Neural progenitor cell (in vitro differentiated cells): ENCODE measurements at places on chromosomes 4 and X. TPM values are rescaled to one million over a fixed set of nuclear protein-coding genes. Genes with fewer than 3 reads are reported as not detected.

GRCh38 chr4:114866901-114867670, 246.3 kb downstream of the NDST4 start:
- H3K27ac ChIP-seq, result no peak overlapping the region
- no peaks in the 10 kb centered on the region for H3K27me3 ChIP-seq
- no peak for DNase-seq
- H3K36me3 ChIP-seq, result no peaks in the 10 kb centered on the region
- peaks cover 7% of the 10 kb centered on the region for H3K4me1 ChIP-seq

DNA sequence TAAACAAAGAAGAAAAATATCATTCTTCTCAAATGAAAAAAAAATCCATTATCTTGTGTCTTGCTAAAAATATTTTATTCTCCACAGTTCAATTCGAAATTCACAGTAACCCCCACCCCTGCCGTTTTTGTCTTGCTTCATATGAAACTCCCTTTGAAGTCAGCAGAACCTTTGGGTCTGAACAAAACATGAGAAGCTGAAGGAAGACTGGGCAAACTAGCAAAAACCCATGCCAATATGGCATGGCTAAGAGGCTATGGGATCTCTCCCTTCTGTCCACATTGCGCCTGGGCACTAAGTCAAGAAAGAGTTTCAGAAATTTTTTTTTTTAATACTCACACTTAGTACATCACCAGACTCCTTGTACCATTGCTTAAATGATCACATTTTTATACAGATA, 136.0 kb upstream of the SMIM31 start:
- no peaks in the 10 kb centered on the region for H3K27me3 ChIP-seq
- no peaks in the 10 kb centered on the region for H3K36me3 ChIP-seq
- H3K4me1 ChIP-seq, result peaks cover 15% of the 10 kb centered on the region
- no peak overlapping the region for H3K4me3 ChIP-seq
- no peak for DNase-seq
- no peak overlapping the region for H3K27ac ChIP-seq

DNA sequence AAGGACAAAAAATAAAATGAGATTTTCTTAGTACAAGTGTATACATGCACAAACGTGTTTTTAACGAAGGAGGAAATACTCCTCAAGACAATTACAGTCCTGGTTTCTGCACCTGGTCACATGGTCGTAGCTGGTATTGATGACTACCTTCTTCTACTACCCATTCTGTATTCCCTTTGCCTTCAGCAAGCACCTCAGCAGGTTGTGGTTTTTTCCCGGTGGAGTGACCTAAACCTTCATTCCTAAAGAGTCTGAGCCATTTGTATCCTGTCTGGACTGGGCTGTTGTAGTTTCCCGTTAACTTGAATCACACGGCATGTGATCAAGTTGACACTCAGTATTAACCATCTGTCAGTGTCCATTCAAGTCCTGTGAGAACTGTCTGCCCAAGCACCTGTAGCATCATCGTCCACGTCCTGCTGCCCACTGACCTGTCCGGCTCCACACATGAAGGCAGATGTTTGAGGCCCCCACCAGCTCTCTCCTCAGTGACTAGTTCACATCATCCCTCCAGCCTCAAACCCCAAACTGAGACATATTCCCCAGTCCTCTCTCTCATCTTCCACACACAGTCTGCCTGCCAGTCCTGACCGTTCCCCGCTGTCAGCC, 31.1 kb upstream of the TBC1D14 start:
- no peak overlapping the region for H3K4me3 ChIP-seq
- no peak overlapping the region for H3K27ac ChIP-seq
- no peaks in the 10 kb centered on the region for H3K4me1 ChIP-seq
- no peaks in the 10 kb centered on the region for H3K27me3 ChIP-seq
- DNase-seq, result no peak
- no peaks in the 10 kb centered on the region for H3K36me3 ChIP-seq

- peak; percentile 77 for DNase-seq
- no peak overlapping the region for H3K27ac ChIP-seq
- peaks cover 100% of the 10 kb centered on the region for H3K27me3 ChIP-seq
- peak overlapping the region; percentile 46 for H3K4me3 ChIP-seq
Measured at GRCh38 chr4:80202741-80203553, 5.6 kb downstream of the PRDM8 start.

DNA sequence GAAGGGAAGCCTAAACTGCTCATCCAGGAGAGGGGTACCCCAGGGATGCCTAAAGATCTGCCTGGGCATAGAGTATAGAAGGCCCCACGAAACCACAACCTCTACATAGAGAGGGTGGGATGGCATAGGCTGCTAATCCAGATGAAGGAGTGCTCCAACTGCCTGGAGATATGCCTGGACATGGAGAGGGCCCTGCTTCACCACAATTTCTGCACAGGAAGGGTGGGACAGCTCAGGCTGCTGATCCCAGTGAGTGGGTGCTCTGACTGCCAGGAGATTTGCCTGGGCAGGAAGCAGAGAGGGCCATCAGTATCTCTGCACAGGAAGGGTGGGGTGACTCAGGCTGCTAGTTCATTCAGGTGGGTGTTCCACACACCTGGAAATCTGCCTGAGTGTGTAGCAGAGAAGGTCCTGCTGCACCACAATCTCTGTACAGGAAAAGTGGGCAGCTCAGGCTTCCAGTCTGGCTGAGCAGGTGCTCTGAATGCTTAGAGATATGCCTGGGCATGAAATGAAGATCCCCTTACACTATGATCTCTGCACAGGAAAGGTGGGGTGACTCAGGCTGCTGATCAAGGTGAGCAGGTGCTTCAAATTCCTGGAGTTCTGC, 61.1 kb downstream of the ZNF518B start:
- H3K27ac ChIP-seq, result no peak overlapping the region
- H3K36me3 ChIP-seq, result no peaks in the 10 kb centered on the region
- DNase-seq, result no peak
- H3K4me3 ChIP-seq, result no peak overlapping the region

- no peak overlapping the region for H3K4me3 ChIP-seq
- H3K4me1 ChIP-seq, result peaks cover 7% of the 10 kb centered on the region
- DNase-seq, result no peak
- no peaks in the 10 kb centered on the region for H3K27me3 ChIP-seq
- no peak overlapping the region for H3K27ac ChIP-seq
Measured at GRCh38 chr4:53990641-53991040, 73.8 kb downstream of the CHIC2 start.

DNA sequence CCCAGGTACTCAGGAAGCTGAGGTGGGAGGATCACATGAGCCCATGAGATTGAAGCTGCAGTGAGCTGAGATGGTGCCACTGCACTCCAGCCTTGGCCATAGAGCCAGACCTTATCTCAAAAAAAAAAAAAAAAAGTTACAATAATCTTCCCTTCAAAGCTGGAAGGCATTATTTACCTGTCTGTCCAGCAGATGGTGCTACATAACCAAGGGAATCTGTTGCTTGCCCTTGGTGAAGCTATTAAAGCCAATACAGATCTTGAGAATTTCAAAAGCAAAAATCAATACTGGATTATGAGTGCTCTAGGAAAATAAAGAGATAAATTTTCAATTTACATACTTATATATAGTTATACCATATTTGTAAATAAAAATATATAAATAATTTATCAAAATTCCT, 25.9 kb downstream of the PKD2 start:
- no peaks in the 10 kb centered on the region for H3K4me1 ChIP-seq
- DNase-seq, result peak; percentile 69
- no peak overlapping the region for H3K4me3 ChIP-seq
- no peaks in the 10 kb centered on the region for H3K27me3 ChIP-seq

- H3K36me3 ChIP-seq, result no peaks in the 10 kb centered on the region
- H3K27ac ChIP-seq, result no peak overlapping the region
- H3K27me3 ChIP-seq, result no peaks in the 10 kb centered on the region
- DNase-seq, result peak; percentile 22
- peaks cover 16% of the 10 kb centered on the region for H3K4me1 ChIP-seq
- H3K4me3 ChIP-seq, result no peak overlapping the region
Measured at GRCh38 chr4:65580551-65580950, 89.7 kb downstream of the EPHA5 start.

- H3K27ac ChIP-seq, result peak overlapping the region; percentile 86
- H3K36me3 ChIP-seq, result no peaks in the 10 kb centered on the region
- H3K4me3 ChIP-seq, result no peak overlapping the region
- peak; percentile 90 for DNase-seq
- peaks cover 74% of the 10 kb centered on the region for H3K4me1 ChIP-seq
- no peaks in the 10 kb centered on the region for H3K27me3 ChIP-seq
Measured at GRCh38 chr4:130026185-130026584, 930.2 kb downstream of the C4orf33 start.

- H3K4me3 ChIP-seq, result no peak overlapping the region
- DNase-seq, result no peak
- no peaks in the 10 kb centered on the region for H3K27me3 ChIP-seq
- H3K27ac ChIP-seq, result no peak overlapping the region
- no peaks in the 10 kb centered on the region for H3K36me3 ChIP-seq
Measured at GRCh38 chrX:10032147-10032546, 65.0 kb downstream of the CLDN34 start.

The ATP2B3 gene
- total RNA-seq, result 0.59 TPM in 1 of 2 replicates, not detected in the other

- no peaks in the 10 kb centered on the region for H3K36me3 ChIP-seq
- H3K27ac ChIP-seq, result no peak overlapping the region
- no peaks in the 10 kb centered on the region for H3K27me3 ChIP-seq
- peak; percentile 28 for DNase-seq
- no peaks in the 10 kb centered on the region for H3K4me1 ChIP-seq
Measured at GRCh38 chrX:131985526-131986049, 37.5 kb upstream of the STK26 start.

DNA sequence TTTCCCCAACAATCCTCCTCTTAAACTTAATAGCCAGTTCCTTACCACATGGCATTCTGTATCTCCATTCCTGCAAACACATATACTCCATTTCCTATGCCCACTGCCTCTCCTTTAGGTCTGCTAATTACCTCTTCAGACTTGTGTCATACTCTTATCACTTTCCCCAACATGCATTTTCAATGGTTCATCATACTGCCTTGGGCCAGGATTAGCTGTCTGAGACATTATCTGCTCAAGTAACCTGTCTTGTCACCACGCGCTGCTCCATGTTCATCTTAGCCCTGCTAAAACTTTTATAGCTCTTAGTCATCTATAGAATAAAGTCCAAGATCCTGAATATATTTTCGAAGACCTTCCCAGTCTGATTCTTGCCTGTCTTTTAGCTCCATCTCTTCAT, 224.1 kb upstream of the GK2 start:
- no peak overlapping the region for H3K4me3 ChIP-seq
- DNase-seq, result no peak
- H3K4me1 ChIP-seq, result no peaks in the 10 kb centered on the region
- no peak overlapping the region for H3K27ac ChIP-seq
- no peaks in the 10 kb centered on the region for H3K36me3 ChIP-seq
- no peaks in the 10 kb centered on the region for H3K27me3 ChIP-seq

DNA sequence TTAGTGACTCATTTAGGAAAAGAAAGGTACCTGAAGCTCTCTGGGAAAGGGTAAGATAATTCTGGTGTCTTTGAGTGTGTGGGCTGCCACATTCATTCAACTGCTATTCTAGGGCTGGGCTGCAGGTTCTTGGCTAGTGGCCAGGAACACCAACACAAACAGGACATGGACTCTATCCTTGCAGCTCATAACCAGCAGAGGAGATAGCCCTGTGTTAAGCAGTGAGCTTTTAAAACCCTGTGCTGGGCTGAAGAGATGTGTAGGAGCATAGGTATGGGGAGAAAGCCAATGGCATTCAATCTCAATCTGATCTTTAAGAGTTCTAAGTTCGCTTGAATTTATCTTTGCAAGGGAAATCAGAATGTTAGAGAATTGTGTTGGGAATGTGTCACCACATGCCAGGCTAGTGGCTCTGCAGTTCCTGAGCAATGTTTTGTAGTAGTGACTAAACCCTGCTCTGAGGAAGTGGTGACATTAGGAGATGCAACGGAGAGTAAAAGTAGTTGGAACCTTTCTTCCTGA, 39.2 kb downstream of the SGMS2 start:
- no peaks in the 10 kb centered on the region for H3K27me3 ChIP-seq
- H3K36me3 ChIP-seq, result no peaks in the 10 kb centered on the region
- H3K27ac ChIP-seq, result no peak overlapping the region
- H3K4me1 ChIP-seq, result peaks cover 4% of the 10 kb centered on the region
- DNase-seq, result no peak

DNA sequence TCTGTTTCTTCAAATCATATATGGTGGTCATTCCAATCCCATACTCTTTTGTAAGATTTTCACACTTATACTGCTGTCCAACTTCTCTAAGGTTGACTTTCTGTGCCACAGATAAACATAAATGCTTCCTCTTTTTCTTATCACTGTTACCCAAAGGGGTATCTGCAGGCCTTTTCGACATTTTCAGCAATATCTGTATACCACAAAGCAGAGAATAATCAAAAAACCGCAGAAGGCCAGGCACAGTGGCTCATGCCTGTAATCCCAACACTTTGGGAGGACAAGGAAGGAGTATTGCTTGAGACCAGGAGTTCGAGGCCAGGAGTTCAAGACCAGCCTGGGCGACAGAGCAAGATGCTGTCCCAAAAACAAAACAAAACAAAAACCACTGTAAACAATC, 3.1 kb upstream of the RFC1 start:
- H3K4me1 ChIP-seq, result peaks cover 11% of the 10 kb centered on the region
- no peak overlapping the region for H3K27ac ChIP-seq
- H3K4me3 ChIP-seq, result no peak overlapping the region
- H3K27me3 ChIP-seq, result peaks cover 12% of the 10 kb centered on the region
- no peaks in the 10 kb centered on the region for H3K36me3 ChIP-seq

GRCh38 chr4:183967266-183967665, 62.2 kb downstream of the STOX2 start:
- no peaks in the 10 kb centered on the region for H3K36me3 ChIP-seq
- peaks cover 13% of the 10 kb centered on the region for H3K4me1 ChIP-seq
- H3K27me3 ChIP-seq, result no peaks in the 10 kb centered on the region
- H3K27ac ChIP-seq, result no peak overlapping the region

The SPANXN3 gene
- total RNA-seq, result not detected in 2 replicates

GRCh38 chrX:68115371-68115770, 317.9 kb downstream of the OPHN1 start:
- H3K27ac ChIP-seq, result no peak overlapping the region
- no peaks in the 10 kb centered on the region for H3K36me3 ChIP-seq
- DNase-seq, result no peak
- peaks cover 7% of the 10 kb centered on the region for H3K4me1 ChIP-seq
- no peaks in the 10 kb centered on the region for H3K27me3 ChIP-seq
- no peak overlapping the region for H3K4me3 ChIP-seq
